Sigmoid colon (tissue), 7 donors: ENCODE measurements at places on chromosomes 12 and 14. TPM values are rescaled to one million over a fixed set of nuclear protein-coding genes. Genes with fewer than 3 reads are reported as not detected.

Gene OGFOD2
- total RNA-seq, result 13.6 TPM

Gene LRRC10
- total RNA-seq, result not detected

Gene OSBPL8
- total RNA-seq, result 44.8 TPM

GRCh38 chr12:56574210-56574609 lies 52.6 kb downstream of the RBMS2 start:
- no peak for DNase-seq

DNA sequence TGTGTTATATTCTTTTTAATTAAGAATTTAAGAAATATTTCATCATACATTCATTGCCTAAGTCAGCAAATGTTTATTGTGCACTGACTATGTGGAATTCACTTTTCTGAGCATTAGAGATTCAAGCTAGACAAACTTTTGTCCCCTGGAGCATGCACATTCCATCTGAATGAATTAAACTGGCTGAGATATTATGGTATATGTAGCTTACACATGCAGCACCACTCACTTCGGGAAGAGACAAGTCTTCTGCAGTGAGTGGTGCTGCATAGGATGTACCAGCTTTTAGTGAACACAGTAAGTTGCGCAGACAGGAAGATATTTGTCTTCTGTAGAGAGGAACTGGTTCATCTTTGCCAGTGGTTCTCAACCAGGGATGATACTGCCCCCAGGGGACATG lies 318.4 kb downstream of the SYT1 start:
- no peak for DNase-seq

Gene VEZT
- total RNA-seq, result 90.7 TPM

- DNase-seq, result no peak
Observed at GRCh38 chr12:98719515-98720504, 74.7 kb downstream of the APAF1 start.

- DNase-seq, result no peak
Observed at GRCh38 chr12:55933799-55934742, 3.1 kb downstream of the DGKA start.

Gene FAM181A
- total RNA-seq, result not detected

Gene CDCA3
- 0.36 TPM for total RNA-seq
